WERI-Rb-1 (cell line): ENCODE measurements at places on chromosomes 1 and 21.

DNA sequence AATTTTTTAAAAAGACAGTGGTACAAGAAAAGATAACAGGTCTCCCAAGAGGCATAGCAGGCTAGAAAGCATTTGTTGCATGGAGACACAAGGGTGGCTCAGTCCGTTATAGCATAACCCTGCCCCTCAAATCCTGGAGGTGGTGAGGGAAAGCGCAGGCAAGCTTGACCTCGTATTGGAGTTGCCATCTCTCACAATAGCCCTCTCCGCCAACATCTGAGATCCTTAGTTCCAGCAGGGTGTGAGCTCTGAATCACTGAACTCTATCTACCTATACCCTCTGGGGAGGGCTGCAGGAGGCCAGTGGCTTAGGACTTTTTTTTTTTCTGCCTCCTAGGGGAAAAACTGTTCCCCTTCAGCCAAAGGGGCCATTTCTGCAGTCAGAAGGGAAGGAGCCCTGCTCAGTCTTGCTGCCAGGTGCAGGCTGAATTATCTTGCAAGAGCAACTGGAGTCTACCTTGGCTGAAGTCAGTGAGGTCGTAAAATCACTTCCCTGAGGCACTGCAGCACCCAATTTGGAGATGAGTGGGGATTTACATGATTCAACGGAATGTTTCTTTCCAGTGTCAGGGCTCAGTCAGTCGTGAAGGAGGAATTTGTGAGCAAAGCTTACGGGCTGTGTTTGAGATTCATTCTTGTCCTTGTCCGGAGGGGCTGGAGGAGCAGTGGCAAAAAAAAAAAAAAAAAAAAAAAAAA lies 17.2 kb upstream of the C8A start:
- no peak for DNase-seq

GRCh38 chr1:219184337-219184736 lies 10.7 kb downstream of the LYPLAL1 start:
- no peak for DNase-seq

DNA sequence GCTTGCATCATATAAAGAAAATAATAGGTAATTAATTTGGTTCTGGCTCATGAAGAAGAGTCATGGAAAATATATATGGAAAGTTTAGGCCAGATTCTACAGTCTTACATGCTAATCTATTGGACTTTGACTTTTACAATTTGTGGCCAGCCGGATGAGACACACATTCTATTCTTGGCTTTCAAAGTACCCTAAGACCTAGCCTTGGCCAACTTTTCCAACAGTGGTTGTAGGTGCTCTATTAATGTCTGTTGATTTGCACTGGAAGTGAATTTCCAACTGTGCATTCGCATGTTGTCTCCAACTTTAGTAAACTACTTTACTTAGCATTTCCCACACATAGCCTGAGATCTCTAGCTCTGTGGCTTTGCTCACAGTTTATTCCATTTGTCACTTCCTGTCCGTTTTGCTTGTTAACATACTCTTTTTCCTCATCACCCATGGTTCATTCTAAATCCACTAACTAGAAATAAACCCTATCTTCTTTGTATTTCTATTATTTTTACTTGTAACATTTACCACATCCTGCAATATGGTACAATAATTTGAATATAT lies 644.0 kb downstream of the PTPRC start:
- no peak for DNase-seq

DNA sequence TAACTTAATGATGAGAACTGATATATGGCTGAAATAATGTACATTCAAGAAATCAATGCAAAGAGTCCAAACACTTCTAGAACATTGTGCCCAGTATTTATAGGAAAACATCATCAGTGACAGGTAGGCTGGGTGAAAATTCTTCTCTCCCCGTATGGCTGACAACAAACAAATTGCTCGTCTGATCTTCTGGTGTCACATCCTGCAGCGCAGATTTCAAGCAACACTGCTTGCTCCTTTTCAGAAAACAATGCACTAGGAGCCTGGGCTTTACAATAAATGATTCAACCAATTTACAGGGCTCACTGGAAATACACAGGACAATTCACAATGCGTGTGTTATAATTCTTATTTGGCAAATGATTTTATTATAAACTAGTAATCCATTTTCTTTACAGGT lies 185.3 kb downstream of the RERE start:
- DNase-seq: no peak

- no peak for DNase-seq
Observed at GRCh38 chr1:163069655-163070277, 605 bp downstream of the RGS4 start.

GRCh38 chr1:239417986-239418640 lies 31.7 kb downstream of the CHRM3 start:
- DNase-seq: no peak
